ENCODE measurements at places on chromosomes 3 and 15.

DNA sequence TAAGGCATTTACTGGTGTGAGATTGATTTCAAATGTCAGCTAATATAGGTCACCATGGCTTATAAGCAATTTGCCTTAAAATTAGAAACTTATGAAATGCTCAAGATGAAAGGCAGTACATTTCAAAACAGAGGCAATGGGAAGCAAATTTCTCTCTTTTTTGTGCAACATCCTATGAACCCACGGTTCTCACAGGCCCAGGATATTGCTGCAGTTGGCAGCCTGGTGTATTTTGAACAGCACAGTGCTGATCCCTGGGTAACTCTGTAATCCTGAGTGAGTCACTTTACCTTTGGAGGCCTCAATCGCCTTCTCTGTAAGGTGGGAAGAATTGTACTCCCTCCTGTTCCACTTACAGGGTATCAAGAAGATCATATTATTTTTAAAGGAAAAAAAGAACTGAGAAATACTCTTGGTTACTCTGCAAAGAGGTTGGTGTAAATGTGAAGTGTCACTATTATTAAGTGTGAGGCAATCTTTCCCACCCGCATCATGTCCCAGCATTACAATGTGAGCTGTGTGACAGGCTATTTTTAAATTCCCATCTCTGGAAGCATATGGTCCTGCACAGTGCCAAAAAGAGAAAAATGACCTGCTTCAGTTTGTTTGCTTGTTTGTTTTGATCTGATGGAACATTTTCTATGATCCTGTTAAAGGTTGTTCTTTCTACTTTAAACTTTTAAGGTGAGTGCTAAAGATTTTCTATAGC is 190.1 kb upstream of the LPP start:
- no peak for DNase-seq

DNA sequence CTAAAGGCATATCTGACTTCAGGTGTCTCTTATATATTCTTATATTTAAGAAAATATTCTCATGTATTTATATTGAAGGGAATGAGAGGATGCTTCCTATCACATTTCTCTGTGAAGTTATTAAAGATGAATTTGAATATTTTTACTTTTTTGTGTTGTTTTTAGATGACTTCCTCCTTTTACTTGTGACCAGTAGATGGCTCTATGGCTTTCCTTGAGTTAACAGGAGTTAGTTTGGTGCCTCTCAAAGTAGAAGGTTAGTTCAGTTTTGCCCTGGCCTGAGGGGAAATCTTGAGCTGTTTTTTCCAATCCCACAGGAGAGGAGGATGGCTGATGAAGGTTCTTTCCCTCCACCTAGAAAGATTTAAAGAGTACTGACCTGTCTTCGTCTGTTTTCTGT is 80.7 kb downstream of the SQOR start:
- DNase-seq, result no peak

DNA sequence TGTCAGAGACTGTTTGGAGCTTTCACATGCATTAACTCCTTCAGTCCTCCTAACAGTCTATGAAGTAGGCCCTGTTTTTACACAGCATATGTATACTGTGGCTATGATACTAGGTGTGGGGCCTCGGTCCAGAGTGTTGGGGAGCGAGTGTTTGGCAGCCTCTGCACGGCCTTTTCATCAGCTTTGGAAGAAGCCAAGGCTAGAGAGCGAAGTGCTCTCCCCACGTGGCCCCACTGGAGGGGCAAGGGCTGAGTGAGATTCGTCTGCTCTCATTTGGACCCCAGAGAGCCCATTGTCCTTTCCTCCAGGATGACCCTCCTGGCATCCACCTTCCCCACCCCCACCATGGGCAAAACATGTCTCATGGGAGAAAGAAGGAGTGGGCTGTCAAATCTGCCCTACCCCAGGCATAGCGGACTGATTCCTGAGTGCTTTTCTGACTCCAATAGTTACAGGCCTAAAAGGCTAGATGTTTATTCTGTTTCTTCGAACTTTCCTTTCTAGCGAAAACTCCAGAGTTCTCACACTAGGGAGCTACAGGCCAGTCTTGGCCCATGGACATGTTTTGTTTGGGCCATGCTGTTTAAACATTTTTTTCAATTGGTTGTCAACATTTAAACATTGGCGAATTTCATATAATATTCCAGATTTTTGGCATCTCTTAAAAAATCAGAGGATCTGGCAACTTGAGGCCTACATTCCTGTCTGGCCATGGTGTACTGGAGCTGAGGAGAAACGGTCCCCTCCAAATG is 76.0 kb downstream of the EEFSEC start:
- DNase-seq, result no peak

DNA sequence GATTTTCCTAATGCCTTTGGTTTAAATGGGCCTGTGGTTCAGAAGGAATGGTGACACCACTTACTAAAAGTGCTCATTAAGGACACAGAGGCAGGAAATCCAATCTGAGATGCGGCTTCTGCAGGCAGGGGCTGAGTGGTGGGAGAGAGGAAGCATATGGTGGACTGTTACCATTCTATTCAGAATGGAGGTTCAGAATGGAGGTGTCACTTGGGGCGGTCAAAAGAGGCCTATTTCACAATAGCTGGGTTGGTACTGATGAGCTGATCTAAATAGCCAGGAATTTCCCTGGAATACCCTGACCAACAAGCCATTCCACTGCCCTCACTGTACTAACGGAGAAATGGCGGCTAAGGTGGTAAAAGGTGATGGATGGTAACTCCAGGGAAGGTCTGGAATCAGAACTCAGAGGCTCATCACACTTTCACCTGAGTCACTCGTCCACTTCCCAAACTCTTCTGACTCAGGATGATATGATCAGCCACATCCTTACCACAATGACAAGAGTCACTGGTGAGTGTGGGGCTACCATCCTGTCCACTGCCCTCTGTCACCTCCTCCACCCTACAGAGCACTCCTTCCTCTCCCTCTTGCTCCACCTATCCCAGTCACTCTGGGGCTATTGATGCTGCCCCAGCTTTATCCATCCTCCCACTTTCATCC is 15.7 kb downstream of the RFT1 start:
- peak; percentile 54 for DNase-seq

DNA sequence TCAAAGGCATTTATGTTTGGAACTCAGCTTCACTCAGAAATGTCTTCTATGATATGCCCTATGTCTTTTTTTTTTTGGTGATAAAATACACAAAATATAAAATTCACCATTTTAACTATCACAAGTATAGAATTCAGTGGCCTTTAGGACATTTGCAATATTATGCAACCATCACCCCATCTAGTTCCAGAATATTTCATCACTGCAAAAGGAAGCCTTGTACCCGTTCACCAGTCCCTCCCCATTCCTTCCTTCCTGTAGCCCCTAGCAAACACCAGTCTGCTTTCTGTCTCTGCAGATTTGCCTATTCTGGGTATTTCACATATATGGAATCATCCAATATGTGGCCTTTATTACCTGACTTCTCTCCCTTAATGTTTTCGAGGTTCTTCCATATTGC is 134.8 kb downstream of the ADAMTS9 start:
- no peak for DNase-seq

DNA sequence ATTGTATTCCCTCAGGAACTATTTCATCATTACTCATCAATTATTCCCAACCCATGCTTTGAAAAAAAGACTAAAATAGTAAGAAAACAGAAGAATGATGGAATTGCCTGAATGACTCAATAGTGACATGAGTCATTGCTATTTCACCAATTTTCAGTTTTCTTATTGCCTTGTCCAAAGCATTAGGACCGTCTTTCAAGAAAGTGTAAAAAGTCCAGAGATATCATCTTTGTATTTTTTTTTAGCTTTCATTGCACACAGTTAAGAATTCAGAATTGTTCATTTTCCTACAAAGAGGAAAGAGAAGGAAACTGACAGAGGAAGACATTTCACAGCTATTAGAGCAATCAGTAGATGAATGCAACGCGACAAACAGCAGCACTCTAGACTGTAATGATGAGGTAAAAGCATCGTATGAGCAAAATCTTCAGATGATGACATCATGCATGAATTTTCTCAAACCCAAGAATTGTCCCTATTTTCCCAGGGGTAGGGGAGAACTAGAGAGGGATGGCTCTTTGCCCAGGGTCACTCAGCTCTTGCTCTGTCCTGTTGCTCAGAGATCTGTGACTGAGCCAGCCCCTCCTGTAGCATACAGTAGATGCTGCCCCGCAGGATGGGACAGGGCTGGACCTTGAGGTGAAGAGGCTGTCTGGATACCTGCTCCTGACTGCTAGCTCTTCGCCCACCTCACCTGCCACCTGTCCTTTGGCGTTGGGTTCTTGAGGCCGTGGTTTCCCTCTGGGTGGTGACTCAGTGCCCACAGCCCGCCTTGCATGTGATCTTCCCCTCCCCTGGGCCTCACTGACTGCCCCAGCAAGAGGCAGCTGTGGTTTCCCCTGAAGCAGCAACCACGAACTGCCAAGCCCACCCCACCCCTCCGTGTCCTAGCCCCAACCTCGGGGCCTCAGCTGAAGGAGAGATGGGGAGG is 84.8 kb downstream of the PPCDC start:
- peak; percentile 92 for DNase-seq

- DNase-seq, result no peak
These were observed 29.8 kb downstream of the FBXL22 start for GRCh38 chr15:63626955-63627354.

GRCh38 chr3:189449084-189449483 is 182.1 kb upstream of the TP63 start:
- no peak for DNase-seq

DNA sequence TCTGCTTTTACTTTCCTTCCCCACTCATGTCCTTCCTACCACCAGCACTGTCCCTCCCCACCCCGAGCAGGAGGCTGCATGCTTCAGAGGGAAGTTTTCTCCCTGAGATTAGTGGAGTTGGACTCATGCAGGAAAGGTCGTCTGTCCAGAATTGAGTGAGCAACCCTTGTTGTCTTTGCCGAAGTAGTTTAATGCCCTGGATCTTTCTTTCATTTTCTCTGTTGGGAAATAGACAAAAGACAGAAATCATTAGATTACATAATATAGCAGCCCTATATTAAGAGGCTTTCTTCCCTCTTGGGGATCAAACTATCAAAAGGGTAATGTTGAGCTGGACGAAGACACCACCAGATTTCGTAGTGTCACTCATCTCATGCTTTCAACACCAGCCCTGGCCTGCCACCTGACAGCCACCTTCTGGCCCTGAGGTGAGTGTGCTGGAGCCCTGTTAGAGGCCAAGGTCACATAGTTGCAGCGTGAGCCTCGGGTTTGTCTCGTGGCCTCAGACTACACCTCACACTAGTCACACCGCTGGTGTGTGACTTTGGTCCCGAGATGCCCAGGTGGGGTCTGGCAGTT is 231.0 kb downstream of the ITPR1 start:
- no peak for DNase-seq

GRCh38 chr3:35223632-35224394 is 415.5 kb upstream of the ARPP21 start:
- DNase-seq, result no peak

GRCh38 chr3:18751514-18751913 is 326.4 kb upstream of the SATB1 start:
- DNase-seq, result no peak

DNA sequence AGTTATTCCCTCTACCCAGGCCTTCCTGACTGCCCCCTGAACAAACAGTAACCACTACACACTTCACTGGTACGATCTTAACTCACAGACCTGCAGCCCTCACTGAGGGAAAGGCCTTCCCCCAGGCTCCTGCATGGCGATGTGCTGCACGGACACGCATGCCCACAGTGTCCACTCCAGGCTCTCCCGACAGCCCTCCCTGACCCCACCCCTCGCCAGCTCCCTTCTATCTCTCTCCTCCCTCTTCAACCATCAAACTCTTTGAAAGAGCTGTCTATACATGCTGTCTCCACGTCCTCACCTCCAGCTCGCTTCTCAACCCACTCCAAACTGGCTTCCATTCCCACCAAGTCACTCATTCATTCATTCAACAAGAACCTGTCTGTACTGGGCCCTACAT is 3.9 kb downstream of the SCN5A start:
- peak; percentile 15 for DNase-seq

- no peak for DNase-seq
These were observed 144.1 kb upstream of the DPH6 start for GRCh38 chr15:35690089-35690488.

- no peak for DNase-seq
These were observed 30.1 kb downstream of the TOMM70 start for GRCh38 chr3:100370756-100371155.

GRCh38 chr15:60414016-60414682 is 16.4 kb upstream of the ANXA2 start:
- no peak for DNase-seq

GRCh38 chr3:132563420-132564069 is 33.5 kb upstream of the ACKR4 start:
- no peak for DNase-seq

- no peak for DNase-seq
These were observed 41.0 kb upstream of the SLC25A26 start for GRCh38 chr3:66179793-66180192.

DNA sequence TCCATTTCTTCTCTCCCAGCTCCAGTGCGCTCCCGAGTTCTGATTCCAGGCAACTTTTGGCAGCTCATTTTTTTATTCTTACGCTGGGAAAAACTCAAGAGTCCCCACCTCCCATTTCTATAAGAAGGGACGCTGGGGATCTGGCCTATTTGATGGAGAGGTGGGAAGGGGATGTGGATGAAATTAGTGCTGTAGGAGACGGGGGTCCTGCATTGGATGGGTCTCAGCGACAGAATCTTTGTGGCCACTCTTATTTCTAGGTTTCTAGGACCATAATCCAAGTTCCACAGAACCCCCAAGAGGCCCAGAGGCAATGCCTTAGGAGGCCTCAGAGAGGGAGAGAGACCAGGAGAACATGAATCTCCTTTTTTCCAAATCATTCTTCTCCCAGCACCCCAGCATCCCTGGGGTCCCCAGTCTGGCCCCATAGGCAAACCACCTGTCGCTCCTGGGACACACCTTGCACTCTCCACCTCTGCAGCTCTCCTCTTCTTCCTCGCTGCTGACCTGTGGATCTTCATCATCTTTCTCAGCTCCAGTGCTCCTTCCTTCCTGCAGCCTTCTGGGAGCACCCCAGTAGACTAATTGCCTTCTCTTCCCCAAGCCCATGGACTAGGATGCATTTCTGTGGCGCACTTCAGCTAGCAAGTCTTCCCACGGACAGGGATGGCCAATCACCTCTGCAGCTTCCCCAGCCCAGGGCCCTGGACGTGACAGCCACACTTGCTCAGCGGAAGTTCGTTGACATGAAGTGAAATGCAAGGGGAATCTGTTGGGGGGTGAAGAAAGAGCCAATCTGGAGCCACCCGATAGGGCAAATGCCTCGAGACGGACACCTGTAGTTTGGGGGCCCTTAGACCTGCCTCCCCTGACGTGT is 100.1 kb upstream of the ALDH1A3 start:
- peak; percentile 22 for DNase-seq

DNA sequence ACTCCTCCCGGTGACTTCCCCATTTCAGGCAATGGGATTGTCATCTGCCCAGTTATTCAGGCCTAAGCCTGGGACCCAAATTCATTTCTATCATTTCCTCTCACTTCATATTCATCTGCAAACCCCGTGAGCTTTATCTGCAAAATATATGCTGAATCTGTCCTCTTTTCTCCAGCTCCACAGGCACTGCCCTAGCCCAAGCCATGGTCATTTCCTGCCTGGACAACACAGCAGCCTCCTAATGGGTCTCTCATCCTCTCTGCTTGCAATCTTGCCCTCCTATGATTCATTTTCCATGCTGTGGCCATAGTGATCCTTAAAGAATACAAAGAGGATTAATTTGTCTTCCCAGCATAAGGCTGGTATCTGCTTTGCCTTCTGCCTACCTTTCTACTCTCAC is 6.1 kb downstream of the RBP2 start:
- DNase-seq, result no peak

GRCh38 chr15:38658431-38658830 is 93.8 kb upstream of the RASGRP1 start:
- DNase-seq, result no peak
